Stimulated activated CD4-positive, alpha-beta T cell treated with anti-CD3 and anti-CD28 coated beads, TNF-alpha, amount 100 ng/mL, for 48 hours (primary cell): ENCODE measurements at places on chromosomes 12 and 14.

- DNase-seq, result no peak
Observed at GRCh38 chr12:73598626-73599025, 939.0 kb upstream of the ATXN7L3B start.

DNA sequence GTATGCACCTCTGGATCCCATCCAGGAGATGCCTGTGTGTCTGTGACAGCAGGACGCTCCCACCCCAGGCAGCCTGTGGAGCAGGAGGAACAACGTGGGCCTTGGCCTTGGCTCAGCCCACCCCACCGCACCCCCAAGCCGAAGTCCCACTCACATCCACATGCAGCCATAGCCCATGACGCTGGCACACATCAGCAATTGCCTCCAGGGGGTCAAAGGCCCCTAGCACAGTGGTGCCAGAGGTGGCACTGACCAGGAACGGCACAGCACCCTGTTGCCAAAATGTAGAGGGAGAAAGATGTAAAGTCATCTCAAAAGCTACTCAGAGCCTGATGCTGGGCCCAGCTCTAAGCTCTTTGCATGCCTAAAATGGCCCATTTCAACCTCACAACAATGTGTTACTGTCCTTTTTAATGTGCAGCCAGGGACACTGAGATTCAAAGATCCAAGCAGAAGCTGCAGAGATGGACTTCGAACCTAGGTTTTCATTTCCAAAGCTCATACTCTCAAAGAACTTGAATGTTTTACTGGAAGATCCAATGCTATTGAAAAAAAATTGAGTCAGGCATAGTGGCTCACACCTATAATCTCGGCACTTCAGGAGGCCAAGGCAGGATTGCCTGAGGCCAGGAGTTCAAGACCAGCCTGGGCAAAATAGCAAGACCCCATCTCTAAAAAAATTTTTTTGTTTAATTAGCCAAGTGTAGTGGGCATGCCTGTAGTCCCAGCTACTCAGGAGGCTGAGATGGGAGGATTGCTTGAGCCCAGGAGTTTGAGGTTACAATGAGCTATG lies 19.2 kb upstream of the ZNF740 start:
- no peak for DNase-seq

DNA sequence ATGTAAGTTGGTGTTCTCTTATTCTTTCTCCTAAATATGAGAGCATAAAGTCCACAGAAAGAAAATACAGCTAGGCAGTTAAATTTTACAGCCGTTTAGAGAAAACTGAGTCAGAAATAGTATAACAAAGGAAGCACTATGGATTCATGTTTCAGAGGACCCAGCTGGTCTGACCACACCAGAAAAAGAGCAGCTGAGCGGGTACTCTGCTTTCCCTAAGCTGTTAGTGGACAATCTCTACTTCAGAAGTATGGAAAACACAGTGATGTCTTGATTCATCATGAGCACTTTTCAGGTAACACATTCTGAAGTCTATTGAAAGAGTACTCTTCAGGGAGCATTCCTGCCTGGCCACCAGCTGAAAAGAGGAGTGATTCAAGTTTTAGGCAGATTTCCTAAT lies 12.4 kb downstream of the PPM1H start:
- no peak for DNase-seq

- no peak for DNase-seq
Observed at GRCh38 chr12:82688596-82688995, 1.9 kb downstream of the TMTC2 start.

DNA sequence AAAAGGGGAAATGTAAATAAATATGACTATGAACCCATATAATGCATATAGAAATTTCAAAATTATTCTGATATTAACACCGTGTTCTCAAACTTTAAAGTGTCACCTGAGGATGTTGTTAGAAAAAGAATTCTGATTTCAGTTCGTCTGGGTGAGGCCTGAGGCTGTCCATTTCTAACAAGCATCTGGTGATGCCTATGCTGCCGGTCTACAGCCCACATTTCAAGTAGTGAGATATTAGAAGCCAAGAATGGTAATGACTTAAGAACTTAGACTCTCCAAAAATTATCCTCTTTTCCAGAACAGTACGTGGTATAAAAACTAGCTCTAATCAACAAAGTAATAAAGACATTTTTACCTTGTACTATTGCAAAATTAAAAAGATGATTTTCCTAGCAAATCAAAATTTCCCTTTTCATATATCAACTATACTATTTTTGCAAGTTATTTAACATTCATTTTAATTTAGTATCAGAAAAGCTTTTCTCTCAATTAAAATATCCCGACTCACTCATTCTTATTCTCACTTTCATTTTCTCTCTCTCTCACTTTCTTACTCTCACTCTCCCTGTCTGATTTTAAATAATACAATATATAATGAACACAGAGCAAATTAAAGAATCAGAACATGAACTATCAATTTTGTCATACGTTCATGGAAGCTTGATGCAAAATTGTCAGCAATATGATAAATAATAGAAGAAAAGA lies 35.0 kb downstream of the PIK3C2G start:
- DNase-seq, result no peak

- no peak for DNase-seq
Observed at GRCh38 chr12:92275443-92276154, 130.0 kb upstream of the BTG1 start.

GRCh38 chr12:66735275-66735674 lies 56.4 kb upstream of the GRIP1 start:
- no peak for DNase-seq

GRCh38 chr12:26037615-26038220 lies 79.2 kb downstream of the RASSF8 start:
- DNase-seq, result no peak
